ENCODE measurements at places on chromosomes 3 and 15. TPM values are rescaled to one million over a fixed set of nuclear protein-coding genes. Genes with fewer than 3 reads are reported as not detected.

The LIPH gene
- 0.65 TPM for total RNA-seq

The ANKRD34C gene
- not detected for total RNA-seq

The WDR6 gene
- 154 TPM for total RNA-seq

The ST8SIA2 gene
- total RNA-seq, result not detected

The WDR93 gene
- total RNA-seq, result 0.19 TPM

The LINGO1 gene
- total RNA-seq, result not detected

The SNTN gene
- total RNA-seq, result not detected

DNA sequence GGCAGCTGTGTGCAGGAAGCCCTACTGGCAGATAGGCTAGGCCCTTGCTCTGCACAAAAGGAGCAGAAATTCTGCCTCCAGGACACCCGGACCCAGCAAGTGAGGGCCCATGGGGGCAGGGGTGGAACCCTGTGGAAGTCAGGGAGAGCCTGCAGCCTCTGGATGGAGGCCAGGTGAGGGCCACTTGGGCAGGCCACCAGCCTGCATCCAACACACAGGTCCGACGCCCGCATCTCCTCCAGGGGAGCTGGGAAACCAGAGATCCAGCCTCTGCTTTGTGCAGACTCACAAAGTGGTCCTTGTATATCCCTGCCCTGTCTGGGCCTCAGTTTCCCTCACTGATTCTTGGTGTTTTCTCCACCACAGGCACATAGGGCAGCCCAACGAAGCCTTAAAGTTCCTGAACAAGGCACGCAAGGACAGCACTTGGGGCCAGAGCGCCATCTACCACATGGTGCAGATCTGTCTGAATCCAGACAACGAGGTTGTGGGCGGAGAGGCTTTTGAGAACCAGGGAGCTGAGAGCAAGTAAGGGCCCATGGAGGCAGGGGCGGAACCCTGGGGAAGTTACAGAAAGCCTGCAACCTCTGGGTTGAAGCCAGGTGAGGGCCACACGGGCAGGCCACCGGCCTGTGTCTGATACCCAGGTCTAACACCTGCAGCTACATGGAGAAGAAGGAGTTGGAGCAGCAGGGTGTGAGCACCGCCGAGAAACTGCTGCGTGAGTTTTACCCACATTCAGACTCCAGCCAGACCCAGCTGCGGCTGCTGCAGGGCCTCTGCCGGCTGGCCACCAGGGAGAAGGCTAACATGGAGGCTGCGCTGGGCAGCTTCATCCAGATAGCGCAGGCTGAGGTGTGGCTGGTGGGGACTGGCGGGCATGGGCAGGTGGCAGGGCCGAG, 16.6 kb downstream of the CSRNP1 start:
- ATAC-seq, result no peak

GRCh38 chr3:40581166-40581565, 56.4 kb downstream of the ZNF621 start:
- no peak for ATAC-seq

DNA sequence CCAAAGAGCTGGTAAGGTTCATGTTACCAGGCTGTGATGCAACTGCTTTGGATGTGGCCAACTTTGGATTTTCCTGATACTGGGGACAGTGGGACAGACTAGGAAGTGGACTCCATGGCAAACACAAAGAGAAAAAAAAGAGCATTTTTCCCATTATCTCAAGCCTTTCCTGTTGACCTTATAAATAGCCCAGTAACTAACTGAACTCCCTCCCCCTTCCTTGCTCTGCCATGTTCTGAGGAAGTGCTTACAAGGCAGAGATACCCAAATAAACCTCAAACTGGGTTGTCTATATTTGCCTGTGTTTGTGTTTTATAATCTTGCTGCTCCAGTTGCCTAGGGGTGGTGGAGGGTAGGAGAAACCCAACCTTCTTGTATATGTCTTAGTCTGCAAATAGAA, 27.3 kb upstream of the SLC9A9 start:
- no peak for ATAC-seq

GRCh38 chr3:105367063-105367405, 325 bp downstream of the ALCAM start:
- ATAC-seq, result no peak

DNA sequence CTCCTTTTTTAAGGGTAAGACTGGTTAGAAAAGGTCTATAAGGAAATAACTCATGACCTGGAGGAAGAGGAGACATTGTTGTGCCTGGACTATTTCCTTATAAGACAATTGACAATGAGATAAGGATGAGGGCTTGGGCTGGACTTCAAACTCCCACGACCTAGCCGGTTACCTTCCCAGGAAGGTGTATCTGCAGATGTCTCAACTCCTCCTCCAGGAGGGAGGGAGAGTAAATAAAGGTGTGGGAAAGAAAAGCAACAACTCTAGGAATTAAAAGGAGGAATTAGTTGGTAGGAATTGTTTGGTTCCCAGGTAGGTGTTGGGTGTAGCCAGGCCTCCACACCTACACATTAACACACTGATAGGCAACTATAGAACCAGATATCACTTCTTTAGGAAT, 97.8 kb upstream of the TBL1XR1 start:
- no peak for ATAC-seq

DNA sequence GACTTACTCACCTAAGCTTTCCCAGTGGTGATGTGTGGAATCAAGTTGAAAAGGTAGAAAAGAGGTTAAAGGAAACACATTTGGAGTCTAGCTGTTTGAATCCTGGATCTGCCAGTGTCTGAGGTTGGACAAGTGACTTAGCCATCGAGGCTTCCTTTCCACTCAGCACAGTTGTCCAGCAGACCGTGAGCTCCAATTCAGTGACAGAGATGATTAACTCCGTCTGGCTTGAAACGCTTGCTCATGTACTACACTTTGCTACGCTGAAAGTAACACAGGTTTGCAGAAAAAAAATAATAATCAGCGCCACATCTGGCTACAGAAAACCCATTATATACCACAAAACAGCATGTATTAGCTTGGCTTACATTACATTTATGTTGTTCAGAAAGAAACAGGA, 364.9 kb upstream of the MCTP2 start:
- no peak for ATAC-seq

DNA sequence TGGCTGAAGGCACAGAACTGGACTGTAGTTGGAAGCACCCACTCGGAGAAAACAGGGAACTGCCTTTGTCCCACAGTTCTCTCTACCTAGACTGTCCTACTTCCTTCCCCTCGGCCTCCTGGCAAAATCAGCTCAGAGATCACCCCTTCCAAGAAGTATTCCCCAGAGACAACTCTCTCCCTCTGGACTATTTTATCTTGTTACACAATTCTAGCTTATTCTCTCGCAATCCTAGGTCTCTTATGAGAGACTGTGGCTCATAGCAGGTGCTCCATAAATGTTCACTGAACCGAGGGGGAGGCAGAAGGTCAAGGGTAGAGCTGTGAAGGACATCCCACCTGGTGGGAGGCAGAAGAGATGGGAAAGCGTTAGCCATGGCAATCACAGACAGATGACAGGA, 10.6 kb downstream of the HEG1 start:
- no peak for ATAC-seq

DNA sequence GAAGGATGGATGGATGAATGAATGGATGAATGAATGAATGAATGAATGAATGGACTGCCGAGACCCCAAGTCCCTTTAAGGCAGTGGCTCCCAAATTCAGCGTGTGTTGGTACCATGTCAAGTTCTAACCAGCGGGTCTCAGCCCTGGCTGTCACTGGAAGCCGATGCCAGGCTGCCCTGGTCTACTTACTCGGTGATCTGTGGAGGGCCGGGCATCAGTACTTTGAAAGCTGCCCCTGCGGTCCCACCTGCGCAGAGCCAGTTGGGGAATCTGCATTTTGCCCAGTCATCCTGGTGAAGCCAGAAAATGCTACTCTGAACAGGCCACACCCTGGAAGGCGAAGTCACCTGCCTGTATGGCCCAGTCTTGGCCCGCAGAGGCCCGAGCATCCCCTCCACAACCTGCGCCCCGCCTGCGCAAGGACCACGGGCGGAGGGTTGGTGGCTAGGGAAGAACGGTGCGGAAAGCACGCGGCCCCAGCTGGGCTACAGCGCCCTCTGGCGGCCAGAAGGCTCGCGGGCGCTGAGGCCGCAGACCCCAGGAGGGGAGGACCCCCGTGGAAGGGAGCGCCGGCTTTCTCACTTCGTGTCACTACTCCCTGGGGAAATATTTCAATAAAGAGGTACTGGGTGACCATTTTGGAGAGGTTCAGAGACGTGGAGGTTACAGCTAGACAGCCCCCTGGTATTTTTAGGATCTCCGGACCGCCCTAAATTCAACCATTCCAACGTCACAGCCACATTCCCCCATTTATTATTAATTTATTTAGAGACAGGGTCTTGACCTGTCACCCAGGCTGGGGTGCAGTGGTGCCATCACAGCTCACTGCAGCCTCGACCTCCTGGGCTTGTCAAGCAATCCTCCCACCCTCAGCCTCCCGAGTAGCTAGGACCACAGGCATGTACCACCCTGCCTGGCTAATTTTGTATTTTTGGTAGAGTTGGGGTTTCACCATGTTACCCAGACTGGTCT, 34.9 kb downstream of the PRKCD start:
- peak; percentile 66 for ATAC-seq

DNA sequence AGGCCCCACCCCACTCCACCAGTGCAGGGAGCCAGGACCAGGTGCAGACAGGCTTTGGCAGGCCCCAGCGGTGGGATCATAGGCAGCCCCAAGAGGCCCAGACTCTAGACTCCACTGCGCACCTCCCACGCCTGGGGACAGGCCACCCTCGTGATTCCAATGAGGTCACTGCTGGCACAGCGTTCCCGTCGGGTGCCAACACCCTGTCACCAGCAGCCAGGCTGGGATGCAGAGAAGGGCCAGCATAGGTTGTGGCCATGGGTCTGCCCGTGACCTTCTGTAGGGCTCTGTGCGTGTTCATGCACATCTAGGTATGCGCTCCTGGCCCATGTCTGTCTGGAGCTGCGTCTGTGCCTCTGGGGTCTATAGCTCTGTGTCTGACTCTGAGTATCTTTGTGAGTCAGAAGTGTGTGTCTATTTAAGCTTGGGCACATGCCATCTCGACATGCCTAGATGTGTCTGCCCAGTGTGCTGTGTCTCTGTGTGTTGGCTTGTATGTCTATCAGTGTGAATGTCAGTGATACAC, 13.0 kb downstream of the VIPR1 start:
- no peak for ATAC-seq

GRCh38 chr15:30824518-30825195, 79.1 kb upstream of the FAN1 start:
- ATAC-seq, result no peak

DNA sequence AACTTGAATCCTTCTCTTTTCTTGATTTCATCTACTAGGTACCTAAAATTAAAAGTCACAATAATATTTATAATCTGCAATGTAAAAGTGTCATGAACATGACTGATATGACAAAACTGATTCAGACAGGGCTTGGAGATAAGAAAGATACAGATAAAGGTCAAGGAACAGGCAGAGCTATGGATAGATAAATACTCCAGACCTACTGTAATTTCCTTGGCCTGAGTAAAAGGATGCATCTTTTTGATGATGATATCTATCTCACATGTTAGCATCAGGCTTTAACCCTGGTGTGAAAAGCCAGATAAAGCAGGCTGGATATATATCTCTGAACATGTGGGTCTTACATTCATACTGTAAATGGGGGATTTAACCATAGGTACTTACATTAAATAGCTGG, 108.1 kb downstream of the GADL1 start:
- ATAC-seq, result no peak

DNA sequence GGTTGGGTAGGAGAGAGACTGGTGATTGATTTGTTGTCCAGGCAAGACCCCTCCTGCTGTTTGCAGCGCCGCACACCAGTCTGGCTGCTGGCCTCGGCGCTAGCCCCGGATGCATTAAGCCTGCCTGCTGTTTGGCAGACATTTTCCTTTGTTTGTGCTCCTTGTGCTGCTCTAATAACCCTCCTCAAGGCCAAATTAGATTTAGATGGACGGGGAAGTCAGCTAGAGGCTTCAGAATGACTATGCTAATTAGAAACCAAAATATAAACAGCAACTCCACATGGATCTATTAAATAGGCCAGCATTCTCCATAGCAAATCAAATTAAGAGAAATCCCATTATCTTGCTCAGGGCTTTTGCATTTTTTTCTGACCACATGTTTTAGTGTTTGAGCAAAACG, 445.2 kb downstream of the SQOR start:
- no peak for ATAC-seq

DNA sequence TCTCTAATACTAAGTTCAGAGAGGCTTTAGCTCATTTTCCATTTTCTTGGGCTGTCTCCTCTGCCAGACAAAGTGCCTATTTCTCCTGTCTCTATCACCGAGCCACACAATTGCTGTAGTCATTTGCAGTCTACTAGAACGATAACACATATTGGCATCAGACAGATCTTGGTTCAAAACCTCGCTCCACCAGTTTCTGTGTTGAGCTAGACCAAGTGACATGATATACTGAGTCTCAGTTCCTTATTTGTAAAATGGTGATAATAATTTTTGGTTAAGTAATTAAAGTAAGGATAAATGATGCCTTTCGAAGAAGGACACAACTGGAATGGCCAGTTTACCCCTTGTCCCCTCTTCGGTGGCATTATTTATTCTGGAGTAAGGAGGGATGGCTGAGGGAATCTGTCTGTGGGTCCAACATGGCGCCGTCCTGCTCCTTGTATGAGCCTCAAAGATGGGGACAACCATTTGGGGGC, 398 bp upstream of the RAB7A start:
- no peak for ATAC-seq

- no peak for ATAC-seq
These were observed 141.1 kb downstream of the DOCK3 start for GRCh38 chr3:50815844-50816243.

GRCh38 chr15:63481105-63481810, 23.1 kb upstream of the USP3 start:
- peak; percentile 78 for ATAC-seq

GRCh38 chr3:150840802-150841515, 64.3 kb downstream of the MINDY4B start:
- no peak for ATAC-seq

All from activated T-helper 17 cell treated with anti-CD3 and anti-CD28 coated beads, Interleukin-2, amount 50 U/mL, for 72 hours (primary cell).